ENCODE measurements at places on chromosomes 12 and 14.

DNA sequence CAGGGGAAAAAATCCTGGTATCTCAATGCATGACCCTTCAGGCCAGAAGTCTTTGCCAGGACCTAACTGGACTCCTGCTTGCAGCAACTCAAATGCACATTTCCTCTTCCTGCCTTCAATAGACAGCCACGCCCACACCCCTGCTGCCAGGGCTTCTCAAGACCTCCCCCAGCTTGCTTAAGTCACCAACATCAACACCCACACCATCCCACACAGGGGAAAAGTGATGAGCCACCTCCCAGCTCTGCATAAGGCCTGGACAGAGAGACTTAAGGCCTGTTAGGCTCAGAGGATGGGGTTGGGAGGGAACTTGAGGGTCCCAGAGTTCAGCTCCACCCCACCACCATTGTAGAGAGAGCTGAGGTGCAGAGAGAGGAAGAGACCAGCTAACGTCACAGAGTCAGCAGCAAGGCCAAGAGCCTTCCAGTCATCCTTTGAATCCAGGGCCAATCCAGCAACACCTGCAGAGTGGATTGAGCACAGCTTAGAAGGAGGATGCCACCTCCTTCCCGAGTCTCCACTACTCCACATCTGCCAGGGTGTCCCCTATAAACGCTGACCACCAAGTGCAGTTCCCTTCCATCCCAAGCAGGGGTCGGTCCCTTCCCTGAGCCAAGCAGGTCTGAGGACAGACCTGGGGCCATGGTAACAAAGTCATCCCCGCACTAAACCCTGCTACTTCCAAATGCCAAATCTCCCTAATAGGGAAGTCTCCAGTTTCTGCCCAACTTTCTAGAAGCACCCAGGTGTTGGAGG, 50.0 kb downstream of the KDM2B start:
- DNase-seq, result no peak

- DNase-seq, result no peak
Measured at GRCh38 chr12:104763168-104763805, 194.8 kb downstream of the SLC41A2 start.

DNA sequence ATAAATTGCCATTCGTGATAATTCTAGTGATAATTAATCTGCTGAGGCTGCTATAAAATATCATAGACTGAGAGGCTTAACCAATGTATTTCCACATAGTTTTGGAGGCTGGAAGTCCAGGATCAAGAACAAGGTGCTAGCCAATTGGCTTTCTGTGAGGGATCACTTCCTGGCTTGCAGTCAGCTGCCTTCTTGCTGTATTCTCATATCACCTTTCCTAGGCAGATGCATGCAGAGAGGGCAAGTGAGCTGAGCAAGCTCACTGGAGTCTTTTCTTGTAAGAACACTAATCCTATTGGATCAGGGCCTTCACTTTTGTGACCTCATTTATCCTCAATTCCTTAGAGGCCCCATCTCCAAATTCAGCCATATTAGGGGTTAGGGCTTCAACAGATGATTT, 640.7 kb downstream of the DIO2 start:
- DNase-seq, result no peak

DNA sequence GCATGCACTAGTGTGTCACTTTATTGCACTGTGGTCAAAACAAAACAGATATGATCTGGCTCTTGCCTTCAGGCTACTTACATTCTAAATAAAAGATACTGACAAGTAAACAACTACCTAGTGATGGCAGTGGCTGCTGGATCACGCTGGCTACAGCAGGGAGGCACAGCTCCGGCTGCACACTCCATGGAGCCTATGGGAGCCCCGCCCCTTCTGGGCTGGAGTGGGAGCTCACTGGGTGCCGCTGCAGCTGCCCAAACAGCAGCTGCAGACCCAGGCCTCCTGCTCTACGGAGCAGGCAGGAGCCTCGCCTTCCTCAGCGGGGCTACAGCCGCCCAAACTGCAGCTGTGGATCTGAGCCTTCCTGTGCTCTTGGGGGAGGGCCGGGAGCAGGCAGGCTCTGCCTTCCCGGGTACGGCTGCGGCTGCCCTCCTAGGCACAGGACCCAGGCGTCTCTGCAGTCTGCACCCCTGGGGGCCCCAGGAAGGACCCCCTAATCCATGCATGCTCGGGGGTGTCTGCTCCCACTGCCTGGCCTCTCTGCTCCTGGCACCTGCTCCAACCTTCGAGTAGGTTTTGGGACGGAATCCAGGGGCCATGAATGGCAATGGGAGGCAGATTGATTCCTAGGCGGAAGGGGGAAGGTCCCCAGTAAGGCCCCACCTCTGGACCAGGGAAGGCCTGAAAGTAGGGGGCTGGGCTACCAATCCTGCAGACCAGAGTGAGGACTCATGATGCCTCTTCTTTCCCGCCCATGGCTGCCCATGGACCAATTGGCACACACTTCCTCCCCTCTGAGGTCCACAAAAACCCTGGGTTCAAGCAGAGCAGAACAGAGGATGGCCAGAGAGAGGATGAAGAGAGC, 253.1 kb downstream of the ANO6 start:
- no peak for DNase-seq

DNA sequence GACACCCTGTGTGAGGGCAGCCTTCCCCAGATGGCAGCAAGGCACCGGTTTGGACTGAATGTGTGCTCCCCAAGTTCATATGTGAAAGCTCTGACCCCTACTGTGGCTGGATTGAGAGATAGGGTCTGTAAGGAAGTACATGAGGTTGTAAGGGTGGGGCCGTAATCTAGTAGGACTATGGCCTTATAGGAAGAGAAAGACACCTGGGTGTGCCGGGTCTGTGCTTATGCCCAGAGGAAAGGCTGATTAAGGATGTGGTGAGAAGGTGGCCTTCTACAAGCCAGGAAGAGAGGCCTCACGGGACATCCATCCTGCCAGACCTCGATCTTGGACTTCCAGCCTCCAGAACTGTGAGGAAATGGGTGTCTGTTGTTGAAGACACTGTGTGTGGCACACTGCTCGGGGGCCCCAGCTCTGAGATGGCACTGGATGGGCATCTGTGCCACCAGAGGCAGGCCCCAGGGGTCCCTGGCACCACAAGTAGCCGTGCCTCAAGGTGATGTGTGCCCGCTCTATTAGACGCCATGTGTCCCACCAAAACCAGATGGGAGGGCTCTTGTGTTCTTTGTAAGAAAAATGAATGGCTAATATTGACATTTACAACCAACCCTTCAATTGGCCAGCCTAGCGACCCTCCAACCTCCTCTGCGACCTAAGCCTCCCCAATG, 22.0 kb downstream of the FGF6 start:
- DNase-seq, result no peak

DNA sequence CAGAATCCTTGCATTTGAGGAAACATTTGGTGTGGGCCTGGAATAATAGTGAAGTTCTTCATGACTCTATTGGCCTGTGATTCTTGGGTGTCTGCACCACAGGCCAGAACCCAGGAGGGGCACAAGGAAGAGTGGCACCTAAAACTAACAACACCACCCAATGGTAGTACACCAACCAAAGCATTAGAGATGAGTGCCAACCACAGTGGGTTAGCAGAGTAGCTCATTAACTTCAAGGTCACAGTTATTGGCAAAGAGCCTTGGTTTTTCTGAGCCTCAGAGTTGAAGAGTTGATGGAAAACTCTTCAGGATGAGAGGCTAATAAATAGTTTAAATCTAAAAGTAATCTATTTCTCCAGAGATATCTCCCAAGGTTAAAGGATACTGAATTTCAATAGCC, 57.0 kb downstream of the HELB start:
- no peak for DNase-seq

DNA sequence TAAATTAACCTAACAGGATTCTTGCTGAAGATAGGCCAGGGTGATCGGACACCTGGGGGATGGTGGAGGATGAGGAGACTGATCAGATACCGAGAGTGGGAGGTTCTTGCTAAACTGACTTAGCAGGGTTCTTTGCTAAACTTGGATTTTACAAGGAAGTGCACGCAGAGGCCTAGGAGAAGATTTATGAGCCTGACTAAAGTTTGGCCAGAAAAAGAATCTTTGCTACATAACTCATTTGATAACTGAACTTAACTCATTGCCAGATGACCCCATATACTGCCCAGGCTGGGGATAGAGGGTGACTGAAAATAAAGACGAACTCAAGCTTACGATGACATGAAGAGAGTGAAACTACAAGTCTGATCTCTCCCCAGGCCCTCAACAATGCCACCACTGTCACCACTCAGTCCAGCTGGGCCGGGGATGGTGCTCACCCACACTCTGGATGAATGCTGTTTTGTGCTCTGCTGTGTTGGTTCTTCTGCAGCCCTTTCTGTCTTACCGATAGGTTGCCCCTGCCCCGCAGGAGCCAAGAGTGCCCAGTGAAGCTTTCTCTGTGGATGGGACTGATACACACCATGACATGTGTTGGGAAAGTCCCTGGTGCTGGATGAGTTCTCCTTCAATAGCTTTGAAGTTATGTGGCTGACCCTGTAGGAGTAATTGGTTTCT, 29.0 kb downstream of the PPFIBP1 start:
- no peak for DNase-seq

DNA sequence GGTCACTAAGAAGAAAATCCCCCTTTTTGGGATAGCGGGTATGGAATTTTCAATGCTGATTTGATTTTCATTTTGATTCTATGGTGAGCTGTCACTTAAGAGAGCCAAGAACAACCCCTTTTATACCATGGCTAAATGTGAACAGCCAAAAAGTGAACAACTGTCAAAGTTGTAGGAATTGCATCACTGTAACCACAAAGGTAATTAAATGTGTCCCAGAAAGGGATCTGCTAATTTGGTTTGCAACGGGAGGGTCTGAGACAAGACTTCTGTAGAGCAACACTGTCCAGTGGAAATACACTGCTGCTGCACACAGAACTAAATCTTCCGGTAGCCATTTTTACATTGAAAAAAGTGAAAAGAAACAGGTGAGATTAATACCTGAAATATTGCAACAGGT, 14.6 kb downstream of the CHST11 start:
- no peak for DNase-seq

DNA sequence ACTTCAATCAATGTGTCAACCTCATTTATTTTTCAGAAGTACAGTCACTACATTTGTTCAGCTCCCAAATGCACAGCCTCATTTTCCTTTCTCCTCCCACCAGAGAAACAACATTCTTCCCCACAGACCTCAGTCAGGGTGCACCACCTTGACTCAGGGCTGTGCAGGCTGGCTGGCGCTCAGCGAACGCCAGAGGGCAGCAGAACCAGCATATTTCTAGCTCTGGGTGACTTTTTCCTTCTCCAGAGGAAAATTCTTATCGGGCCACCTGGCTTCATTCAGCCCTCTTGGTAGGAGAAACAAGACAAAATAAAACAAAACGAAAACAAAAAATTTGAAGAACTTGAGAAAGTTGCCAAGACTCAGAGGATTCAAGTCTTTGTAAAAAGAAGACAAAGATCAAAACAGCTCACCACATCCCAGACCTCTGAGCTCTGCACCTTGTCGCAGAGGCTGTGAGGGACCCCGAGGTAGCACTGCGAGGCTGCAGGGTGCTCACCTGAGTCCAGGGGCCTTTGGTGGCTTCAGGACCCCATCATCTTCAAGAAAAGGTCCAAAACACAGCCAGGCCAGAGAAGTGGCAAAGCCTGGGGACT, 33.7 kb downstream of the PAH start:
- DNase-seq, result no peak

DNA sequence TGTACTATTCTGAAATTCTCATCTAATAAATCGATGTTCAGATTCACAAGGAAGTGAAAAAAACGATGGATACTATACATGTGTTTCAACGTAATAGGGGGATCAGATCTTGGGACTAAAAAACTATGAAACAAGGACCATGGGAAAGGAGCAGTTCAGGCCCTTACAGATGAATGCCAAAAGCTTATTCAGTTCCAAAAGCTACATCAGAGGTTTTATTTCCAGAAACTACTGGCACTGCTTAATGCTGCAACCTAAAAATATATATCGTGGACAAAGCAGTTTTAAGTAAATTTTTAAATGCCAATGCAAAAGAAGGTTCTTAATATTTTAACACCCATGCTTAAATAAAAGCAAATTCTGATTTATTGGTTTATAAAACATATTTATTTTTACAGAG, 38.5 kb downstream of the LRIG3 start:
- no peak for DNase-seq

GRCh38 chr12:32230613-32230993, 124.0 kb downstream of the BICD1 start:
- no peak for DNase-seq

DNA sequence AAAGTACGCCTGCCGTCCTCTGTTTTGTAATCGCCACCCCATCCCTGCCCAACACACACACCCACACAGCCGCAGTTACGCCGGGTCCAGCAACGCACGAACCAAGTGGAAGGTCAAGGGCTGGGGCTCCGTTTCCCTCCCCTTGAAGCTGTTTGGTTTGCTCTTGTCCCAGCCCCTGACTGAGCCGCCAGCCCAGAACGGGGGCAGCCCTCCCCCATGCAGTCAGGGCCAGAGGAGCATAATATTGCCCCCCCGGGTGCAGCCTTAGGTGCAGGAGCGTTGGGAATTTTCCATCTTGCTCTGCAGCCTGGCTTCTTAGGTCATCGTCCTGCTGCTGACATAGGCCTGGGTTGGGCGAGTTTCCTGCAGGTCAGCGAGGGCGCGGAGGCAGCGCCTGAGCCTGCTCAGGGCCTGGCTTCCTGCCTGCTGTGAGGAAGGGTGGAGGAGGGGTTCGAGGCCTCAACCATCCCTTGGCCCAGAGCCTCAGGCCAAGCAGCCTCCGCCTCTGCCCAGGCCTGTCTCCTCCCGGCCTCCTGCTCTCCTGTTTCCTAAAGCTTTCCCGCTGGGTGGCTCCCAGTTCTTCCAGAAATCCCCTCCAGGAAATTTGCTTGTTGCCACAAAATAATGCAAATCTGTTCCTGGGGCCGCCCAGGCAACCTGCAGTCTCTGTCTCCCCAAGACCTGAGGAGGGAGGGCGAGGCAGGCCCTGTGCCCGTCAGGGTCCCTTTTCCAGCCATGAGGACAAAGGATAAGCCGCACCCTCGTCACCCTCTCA, 44.5 kb downstream of the PSMA6 start:
- peak; percentile 29 for DNase-seq

DNA sequence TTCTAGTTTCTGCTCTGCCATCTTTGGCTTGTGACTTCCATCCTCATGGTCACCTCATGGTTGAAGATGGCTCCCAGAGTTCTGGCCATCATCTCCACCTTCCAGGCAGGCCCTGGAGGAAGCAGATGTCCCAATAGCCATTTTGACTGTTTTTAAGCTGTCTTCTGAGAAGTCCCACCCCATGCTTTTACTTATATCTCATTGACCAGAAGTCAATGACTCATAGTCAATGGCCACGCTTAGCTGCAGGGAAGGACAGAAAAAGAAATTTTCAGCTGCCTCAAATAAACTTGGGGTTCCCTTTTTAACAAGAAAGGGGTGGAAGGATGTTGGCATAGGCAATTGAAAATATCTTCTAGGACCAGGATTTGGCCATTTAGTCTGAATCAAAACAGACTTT, 168.1 kb downstream of the AACS start:
- no peak for DNase-seq

DNA sequence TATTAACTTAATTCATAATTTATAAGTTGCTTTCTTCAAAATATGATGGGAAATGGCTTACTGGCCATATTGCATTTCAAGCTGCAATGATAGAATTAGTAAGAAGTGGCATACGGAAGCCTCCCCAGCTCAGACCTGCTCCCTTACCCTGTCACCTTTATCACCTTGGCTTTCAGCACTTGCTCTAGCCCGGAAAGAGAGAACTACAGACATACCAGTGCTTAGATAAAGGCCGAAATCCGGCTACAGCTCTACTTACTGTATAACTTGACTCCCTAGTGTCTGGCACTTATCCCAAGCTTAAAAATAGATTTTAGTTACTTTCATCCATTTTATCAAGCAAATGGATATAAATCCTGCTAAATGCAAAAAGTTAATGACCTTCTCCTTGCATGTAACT, 42.5 kb downstream of the PKP2 start:
- no peak for DNase-seq

Data from GOT3 (cell line).